ENCODE measurements at places on chromosomes 16 and 17. TPM values are rescaled to one million over a fixed set of nuclear protein-coding genes. Genes with fewer than 3 reads are reported as not detected.

Gene IL34
- total RNA-seq: 0.58 TPM

Gene RAPGEFL1
- total RNA-seq: 19.3 TPM

DNA sequence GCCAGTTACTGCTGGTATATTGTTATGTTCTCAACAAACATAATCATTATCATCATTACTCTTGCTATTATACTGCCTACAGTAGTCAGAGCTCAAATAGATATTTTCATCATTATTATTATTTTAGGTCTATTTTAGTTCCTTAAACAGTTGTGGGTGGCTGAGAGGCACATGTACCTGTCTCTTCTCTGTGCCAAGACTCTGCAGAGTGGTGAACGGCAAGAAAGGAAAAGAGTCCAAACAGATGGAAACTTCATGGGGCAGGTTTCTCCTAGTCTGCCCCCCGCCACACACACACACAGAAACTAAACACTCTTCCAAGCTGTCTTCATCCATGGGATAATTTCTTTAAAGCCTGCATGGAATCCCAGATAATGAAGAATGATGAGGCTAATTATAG lies 77.7 kb upstream of the CLEC3A start:
- DNase-seq: no peak

- no peak for DNase-seq
Measured at GRCh38 chr17:66032082-66032712, 159.7 kb downstream of the CEP112 start.

Gene CRHR1
- total RNA-seq: not detected

Gene CCDC78
- 0.38 TPM for total RNA-seq

Gene TMEM238L
- not detected for total RNA-seq

GRCh38 chr17:50060951-50061712 lies 5.2 kb downstream of the ITGA3 start:
- DNase-seq: peak; percentile 54

DNA sequence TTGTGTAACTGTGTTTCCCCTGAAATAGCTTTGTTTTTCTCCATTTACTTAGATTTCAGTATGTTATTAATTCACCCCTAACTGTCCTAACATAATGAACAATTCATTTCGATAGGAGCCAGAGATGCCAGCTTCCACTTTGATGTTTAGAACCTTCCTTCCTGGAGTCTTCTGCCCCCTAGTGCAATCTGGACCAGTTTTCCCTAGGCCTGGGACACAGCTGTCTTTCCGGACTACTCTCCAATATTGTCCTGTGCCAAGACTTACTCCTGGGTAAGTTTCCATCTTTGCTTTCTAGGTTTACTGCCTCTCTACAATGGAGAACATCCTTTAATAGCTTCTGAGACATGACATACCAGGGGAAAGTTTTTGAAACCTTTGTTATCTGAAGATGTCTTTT lies 12.8 kb downstream of the RECQL5 start:
- no peak for DNase-seq

DNA sequence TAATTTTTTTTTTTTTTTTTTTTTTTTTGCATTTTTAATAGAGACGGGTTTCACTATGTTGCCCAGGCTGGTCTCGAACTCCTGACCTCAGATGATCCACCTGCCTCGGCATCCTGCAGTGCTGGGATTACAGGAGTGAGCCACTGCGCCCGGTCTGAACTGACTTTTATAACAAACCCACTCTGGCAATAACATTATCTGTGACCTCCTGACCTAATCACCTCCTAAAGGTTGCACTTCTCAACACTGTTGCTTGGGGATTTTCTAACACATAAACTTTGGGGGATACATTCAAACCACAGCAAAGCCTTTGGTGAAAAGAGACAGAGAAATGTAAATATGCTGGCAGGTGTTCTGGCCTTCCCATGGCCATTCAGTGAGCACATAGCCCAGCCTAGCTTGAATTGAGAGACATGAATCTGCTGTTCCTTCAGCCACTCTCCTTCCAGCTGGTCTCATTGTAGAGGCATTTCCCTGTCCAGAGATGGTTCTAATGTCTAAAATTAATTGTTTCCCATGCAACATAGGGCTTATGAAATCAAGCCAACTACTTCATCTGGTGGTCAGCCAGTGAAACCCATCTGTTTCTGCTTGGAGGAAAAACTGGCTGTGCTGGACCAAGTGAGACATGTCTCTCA lies 28.3 kb downstream of the LYRM1 start:
- DNase-seq: no peak

Gene NPIPA8
- total RNA-seq: 0.35 TPM

Gene CES1
- 2,727 TPM for total RNA-seq

- DNase-seq: no peak
Measured at GRCh38 chr16:23288726-23289512, 13.2 kb upstream of the SCNN1B start.

DNA sequence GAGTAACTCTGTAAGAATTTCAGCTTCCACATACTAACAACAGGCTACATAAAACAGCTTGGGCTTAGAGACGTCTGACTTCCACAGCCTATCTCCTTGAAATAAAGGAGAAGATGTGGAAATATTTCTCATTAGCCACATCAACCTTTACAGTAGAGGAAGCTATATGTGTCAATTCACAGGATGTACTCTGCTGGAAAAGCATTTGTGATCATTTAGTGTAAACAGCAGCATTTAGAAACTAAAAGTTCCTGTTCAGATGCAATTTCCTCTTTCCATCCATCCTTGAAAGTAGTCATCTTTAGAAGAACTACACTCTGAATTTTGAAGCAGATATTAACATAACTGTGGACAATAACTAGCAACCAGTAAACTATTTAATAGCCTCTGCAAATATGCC lies 46.2 kb downstream of the XPO6 start:
- DNase-seq: no peak

DNA sequence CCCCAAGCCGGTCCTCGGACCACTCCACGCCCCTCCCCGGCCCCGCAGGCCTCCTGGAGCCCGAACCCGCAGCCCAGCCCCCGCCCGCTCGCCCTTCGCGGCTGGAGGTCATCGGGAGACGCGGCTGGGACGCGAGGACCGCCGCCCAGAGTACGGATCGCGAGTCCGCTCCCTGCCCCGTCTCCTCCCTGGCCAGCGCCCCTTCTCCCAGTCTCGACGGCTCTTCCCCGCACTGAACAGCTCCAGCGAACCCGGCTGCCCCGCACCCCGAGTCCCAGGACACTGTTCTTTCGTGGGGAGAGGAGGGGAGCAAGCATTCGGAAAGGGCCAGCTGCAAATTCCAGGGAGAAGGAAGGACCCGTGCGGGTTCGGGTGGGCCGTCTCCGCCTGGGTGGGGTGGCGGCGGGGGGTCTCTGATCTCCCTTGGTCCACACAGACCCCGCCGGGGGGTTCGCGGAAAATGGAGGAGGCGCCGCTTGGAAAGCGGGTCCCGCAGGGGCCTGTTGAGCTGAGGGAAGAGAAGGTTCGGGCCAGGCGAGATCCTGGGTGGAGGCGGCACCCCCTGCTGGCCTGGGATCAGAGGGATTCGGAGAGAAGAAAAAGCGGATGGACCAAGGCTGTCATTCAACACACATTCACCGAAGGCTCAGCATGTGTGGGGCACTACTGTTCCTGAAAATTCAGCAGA lies 632 bp upstream of the RTN4RL1 start:
- peak; percentile 77 for DNase-seq

Gene ABCA6
- 101 TPM for total RNA-seq

DNA sequence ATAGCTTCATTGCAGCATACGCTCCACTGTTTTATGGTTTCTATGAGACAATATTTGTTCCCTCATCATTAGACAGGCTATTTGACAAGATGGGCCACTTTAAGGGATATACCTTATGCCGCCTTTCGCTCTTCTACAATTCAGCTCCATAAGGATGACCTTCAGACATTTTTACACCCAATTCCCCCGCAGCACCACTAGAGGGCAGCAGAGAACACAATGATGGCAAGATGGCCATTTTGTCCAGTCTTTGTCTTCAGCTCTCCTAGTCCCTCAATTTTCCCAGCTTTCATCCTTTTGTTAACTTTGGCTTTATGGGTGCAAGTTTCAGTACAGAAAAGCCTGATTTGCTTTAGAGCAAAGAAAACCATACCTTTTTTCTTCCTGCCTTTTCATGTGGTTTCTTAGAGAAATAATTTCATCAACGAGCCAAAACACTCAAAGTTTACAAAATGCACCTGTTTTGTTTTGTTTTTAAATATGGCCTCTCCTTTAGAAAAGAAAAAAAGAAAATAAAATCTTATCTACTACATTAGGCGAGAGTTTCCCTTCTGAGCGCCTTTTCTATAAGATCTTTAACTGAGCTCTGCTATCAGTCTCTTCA lies 355.3 kb downstream of the TOX3 start:
- peak; percentile 74 for DNase-seq

DNA sequence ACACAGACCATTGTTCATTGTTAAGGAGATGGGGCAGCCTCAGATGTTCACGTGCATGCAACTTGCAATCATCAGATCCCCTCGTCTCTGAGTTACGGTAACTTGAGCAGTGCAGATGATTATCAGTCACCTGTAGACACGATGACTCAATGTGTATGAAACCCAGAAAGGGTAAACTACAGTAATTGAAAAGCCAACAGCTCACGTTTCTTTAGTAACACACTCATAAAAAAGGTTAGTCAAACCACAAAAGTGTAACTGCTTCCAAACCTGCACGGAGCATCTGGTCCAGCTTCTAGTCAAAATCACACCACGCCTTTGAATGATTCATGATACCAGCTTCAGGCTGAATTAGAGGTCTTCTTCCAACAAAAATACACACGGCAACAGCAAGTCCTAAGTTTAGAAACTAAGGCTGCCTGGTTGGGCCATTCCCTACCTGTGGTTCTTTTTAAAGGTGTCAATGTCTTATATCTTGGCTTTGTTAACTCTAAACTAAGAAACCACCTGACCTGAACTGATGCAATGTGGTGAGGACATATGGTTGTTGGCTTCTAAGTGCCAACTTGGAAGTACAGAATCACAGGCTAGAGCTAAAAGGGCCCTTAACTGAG lies 32.3 kb downstream of the GRB7 start:
- DNase-seq: no peak
